Stimulated activated CD4-positive, alpha-beta T cell treated with anti-CD3 and anti-CD28 coated beads, TNF-alpha, amount 100 ng/mL, for 4 hours (primary cell): ENCODE measurements at places on chromosomes 13 and 19.

DNA sequence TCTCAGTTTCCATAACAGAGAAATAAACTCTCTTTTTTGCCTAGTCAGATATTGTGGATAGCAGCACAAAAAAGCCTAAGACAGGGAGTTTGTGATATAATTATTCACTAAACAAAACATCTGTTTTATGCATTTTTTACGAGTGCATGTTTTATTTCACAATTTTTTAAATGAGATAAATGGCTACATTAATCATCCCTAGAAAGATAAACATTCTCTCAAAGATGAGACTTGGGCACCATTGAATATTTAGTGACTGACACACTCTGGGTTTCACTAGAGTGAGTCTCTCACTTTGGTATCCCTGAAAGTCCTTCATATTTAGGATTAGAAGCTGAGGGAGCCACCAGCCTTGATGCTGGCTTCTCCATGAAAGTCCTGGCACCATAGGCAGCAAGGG lies 74.3 kb upstream of the LRCH1 start:
- DNase-seq: no peak

- DNase-seq: no peak
Measured at GRCh38 chr13:73335944-73336343, 277.1 kb downstream of the KLF5 start.

GRCh38 chr13:91357613-91358386 lies 10.3 kb downstream of the MIR17HG start:
- DNase-seq: no peak

- no peak for DNase-seq
Measured at GRCh38 chr13:27168906-27169657, 2.5 kb downstream of the USP12 start.

GRCh38 chr13:81017513-81018152 lies 676.7 kb upstream of the SPRY2 start:
- DNase-seq: no peak

DNA sequence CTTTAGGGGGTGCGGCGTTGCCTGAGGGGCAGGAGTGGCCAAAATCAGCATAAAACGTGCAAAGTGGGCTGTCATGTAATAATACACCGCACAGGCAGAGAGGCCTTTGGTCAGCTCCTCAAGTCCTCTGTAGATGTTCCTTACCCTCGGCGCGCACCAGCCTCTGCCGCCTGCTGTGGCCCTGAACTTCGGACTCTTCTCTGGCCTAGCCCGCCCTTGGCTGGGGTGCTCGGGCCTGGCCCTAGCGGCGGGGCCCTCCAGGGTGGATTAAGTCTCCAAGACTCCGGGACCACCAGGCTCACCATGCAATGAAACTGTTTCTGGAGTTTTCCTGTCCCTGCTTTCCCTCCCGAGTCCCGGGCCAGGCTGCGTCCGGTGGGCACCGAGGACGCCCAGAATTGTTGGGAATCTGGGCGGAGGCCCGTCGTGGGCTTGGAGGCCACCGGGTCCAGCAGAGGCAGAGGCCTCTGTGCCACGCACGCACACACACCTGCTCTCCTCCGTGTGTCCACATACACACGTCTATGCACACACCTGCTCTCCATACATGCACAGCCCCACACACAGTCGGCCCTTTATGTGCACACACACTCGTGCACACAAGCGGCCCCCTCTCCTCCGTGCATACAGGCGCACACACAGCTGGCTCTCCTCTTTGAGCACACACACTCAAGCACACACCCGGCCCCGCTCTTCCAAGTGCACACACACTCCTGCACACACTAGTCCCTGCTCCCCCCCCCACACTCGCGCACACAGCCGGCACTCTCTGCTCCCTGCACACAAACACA lies 1.5 kb upstream of the TFDP1 start:
- DNase-seq: no peak

DNA sequence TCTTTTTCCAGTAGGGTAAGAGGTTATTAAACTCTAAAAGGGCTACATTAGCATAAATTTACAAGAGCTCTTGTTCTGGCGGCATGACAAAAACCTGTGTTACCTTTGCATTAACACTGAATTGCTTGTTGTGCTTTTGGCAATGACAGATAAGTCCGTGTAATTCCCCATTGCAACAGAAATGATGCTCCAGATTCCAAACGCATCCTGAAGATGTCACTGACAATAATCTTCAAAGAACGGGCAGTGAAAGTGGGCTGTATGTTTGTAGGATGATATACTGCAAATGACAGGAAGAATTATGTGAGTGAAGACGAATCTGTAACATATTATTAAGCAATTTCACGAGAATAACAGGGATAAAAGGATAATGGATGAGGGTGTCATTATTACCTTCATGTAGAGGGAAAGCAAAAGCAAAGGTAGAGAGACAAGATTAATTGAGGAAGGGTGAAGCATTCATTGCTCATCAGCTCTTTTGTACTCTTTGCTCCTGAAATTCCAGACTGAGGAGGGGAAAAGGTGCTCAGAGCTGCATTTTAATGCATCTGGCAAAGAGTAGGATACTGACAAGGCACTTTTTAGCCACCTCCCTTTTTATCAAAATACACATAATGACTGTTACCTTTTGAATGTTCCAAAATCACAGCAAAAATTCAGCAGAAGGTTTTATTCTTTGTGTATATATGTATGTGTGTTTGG lies 38.5 kb upstream of the MAB21L1 start:
- DNase-seq: no peak
